CD14-positive monocyte (primary cell): ENCODE measurements at places on chromosomes 5 and 9.

- no peak for DNase-seq
These were observed 287.0 kb upstream of the TMEM161B start for GRCh38 chr5:88555674-88556073.

DNA sequence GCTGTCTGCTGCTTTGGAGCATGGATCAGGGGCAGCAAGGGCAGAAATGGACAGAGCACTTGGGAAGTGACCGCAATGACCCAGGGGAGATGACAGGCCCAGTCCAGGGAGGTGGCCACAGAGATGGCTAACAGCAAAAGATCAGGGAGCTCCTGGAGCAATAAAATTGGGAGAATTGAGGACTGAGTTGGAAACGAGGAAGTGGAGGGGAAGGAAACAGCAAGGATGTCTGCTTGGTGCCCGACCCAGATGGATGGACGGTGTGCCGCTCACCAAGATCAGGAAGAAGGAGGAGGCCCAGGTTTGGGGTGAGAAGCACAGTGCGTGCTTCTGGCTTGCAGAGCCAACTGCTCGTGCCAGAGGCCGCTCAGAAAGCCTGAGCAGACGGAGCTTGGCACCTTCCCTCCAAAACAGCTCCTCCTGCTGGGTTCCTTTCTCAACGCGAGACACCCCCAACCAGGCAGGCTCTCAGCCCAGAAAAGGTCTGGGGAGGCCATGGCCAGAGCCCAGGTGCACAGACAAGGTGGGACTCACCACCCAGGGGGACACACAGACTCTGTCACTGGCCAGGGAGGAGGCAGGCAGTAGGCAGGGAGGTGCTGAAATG, 1.7 kb upstream of the SLC34A1 start:
- no peak for DNase-seq

DNA sequence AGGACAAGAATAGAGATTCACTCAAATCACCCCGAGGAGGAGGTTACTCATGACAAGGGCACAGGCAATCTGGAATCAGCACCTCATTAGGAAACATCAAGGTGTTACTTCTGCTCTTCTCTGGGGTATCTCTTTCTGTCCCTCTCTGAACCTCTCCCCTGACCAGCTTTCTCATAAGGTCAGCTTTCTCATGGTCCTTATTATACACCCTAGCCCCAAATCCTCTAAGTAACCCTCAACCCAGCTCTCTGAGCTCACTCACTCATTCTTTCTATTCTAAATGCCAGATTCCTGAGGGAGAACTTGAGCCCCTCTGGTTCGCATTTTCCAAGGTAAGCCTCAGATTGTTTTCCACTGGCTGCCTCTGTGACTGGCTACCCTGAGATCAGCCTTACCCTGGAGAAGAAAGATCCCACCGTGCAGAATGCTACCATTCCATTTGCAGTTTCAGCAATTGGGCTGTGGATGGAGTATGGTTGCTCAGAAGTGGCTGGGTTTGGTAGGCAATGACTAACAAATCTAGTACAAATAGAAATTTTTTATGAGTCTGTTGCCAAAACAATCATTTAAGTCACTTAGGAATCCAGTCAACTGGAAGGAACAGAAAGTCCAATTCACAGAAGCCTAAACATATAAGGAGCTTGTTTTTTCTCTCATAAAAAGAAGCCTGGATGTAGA, 9.0 kb upstream of the TIMD4 start:
- DNase-seq, result no peak

DNA sequence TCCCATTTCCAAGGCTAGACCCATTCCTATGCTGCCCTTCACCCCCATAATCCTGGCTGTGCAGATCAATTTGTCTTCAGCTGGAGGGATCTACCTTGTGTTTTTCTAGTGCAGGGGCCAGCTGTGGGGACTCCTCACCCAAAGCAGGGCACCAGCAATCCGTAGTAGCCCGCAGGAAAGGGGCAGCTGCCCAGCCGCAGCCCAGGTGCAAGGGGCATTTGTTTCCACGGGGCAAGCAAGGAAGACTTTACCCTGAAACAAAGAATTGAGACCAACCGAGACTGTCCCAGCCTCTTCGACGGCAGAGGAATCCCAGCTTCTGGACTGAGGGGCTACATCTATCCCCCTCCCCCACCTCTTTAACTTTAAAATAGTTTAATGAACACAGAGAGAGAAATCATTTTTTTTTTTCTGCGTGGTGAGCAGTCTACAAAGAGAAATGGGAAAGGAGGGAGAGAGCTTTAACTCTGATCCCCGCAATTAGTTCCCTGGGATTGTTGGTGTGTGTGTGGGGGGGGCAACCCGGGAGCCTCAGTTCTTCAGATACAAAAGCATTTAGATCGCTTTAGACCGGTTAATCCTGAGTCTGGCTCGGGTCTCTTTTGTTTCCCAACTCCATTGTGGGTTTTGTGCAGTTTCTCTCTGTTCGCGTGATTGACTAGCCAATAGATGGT, 10.6 kb upstream of the LHX2 start:
- DNase-seq, result no peak

DNA sequence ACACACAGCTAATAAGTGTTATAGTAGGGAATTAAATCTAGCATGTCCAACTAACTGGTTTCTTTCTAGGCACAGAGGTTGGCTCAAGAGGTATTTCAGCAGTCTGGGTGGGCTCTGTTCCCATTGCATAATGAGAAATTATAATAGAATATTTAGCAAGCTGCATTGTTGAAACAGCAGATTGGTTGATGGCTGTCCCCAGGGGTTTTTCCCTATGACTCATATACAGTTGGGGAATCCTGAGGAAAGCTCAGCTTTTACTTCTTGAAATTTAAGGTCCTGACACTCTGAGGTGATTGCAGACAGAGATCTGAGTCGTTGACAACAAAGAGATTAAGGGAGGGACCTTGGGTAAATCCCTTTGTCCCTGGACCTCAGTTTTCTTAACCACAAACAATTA, 38.3 kb upstream of the TNFSF8 start:
- peak; percentile 81 for DNase-seq

GRCh38 chr9:34169125-34169524, 9.7 kb upstream of the UBAP1 start:
- no peak for DNase-seq

- no peak for DNase-seq
These were observed 22.6 kb upstream of the NOTCH1 start for GRCh38 chr9:136568288-136569081.

- no peak for DNase-seq
These were observed 1.3 kb downstream of the ZER1 start for GRCh38 chr9:128770286-128771030.

- no peak for DNase-seq
These were observed 99.8 kb upstream of the SPATA31C2 start for GRCh38 chr9:88237991-88238571.

- DNase-seq, result no peak
These were observed 15.3 kb downstream of the BICD2 start for GRCh38 chr9:92749071-92749933.

GRCh38 chr5:75054134-75054930, 2.0 kb upstream of the GCNT4 start:
- DNase-seq, result no peak

- DNase-seq, result no peak
These were observed 76.6 kb downstream of the ARRDC3 start for GRCh38 chr5:91306497-91306896.

DNA sequence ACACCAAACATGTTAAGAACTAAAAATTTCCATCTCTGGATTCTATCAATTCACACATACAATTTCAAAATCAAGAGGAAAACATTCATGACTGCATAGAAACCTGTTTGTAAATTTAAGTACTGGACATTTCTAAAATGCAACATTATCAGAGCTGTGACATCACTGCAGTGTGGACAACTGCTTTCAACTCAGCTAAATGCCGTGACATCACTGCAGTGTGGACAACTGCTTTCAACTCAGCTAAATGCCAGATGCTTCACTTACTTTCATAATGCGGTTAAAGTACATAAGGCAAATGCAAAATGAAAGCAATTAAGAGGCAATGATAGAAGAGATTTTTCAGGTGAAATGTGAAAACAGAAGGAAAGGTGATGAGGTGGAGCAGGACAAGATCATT, 161.5 kb downstream of the ARL15 start:
- DNase-seq, result no peak

GRCh38 chr9:69317081-69317480, 7.9 kb upstream of the ENTREP1 start:
- DNase-seq, result no peak

GRCh38 chr5:39068099-39068498, 6.1 kb downstream of the RICTOR start:
- DNase-seq, result no peak

DNA sequence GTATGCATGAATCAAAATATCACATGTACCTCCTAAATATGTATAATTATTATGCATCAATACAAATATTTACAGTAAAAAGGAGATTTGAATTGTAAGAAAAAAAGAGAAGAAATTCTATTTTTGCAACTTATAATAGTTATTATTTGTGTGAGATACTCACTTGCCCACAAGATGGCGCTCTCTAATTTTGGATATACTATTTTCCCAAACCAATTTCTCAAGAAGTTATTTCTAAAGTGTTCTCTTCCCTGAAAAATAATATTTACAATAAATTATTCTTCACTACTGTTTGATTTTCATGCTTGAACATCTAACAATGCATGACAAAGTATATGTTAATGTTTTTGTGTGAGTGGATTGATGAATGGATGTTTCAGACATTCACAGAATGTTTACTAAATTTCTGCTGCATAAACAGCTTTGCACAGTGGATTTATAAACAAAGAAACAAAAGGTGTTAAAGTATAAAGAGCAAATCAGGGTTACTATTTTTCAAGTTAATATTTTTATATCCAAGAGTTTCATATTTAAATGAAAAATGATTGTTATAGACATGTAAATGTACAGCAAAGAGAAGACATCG, 503.4 kb downstream of the PDE4D start:
- peak; percentile 12 for DNase-seq

- DNase-seq, result no peak
These were observed 9.8 kb downstream of the SUB1 start for GRCh38 chr5:32595118-32595517.
